GM23248 (cell line): ENCODE measurements at places on chromosomes 6 and 20. TPM values are rescaled to one million over a fixed set of nuclear protein-coding genes. Genes with fewer than 3 reads are reported as not detected.

GRCh38 chr20:16203096-16203495 lies 370.2 kb downstream of the KIF16B start:
- H3K36me3 ChIP-seq, result no peaks in the 10 kb centered on the region
- no peak for DNase-seq
- no peak overlapping the region for H3K4me3 ChIP-seq
- H3K27ac ChIP-seq, result no peak overlapping the region
- no peaks in the 10 kb centered on the region for H3K4me1 ChIP-seq
- H3K27me3 ChIP-seq, result no peaks in the 10 kb centered on the region

DNA sequence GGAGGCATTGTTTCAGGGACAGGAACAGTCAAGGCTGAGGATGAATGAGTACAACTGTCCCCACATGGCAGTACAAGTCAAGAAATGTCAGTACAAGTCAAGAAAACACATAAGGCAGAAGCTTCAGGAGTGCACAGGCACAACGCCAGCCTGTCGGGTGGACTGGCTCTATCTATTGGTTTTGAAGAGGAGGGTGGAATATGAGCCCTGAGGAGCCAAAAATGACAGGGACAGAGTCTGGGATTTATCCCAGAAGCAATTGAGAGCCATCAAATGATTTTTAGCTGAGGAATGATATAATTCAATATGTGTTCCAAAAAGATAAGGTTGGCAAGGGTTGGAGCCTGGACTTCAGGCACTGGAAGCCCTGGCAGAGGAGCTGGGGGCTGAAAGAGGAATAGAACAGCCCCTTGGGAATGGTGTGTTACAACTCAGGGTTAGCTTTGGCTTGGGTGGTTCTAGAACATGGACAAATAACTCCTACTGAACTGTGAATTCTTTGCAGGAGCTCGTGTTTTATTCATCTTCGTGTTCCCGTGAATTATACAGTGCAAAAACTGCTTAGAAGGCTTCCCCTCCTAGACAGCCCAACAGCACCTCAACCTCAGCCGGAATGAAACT lies 425.7 kb upstream of the ARID1B start:
- H3K4me1 ChIP-seq, result no peaks in the 10 kb centered on the region
- no peak overlapping the region for H3K4me3 ChIP-seq

DNA sequence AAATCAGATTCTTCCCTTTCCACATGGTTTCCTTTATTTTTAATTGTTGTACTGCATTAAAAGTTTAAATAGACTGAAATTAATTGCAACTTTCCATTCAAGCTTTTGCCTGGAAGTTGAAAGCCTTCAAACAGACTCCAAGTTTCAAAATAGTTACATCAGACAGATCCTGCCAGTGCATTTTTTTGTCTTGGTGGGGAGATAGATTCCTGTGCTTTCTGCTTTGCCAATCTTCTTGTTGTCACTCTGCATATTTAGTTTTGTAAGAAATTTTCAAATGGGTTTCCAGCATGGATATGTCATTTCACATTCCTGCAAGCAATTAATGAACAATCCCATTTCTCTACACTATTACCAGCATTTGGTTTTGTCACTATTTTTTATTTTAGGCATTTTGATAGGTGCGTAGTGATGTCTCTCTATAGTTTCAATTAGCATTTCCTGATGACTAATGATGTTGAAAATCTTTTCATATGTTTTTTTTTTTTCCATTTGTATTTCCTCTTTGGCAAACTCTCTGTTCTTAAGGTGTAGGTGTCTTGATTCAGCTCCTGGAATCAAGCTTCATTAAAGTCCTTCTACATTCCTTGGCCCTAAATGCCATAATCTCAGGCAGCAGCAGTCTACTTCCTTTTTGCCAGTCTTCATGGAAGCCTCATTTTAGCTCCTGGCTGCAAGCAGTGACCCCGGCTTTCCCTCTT lies 40.5 kb downstream of the SCP2D1 start:
- no peak overlapping the region for H3K4me3 ChIP-seq
- H3K27me3 ChIP-seq, result no peaks in the 10 kb centered on the region
- H3K27ac ChIP-seq, result no peak overlapping the region
- peak; percentile 9 for DNase-seq

- H3K27ac ChIP-seq, result no peak overlapping the region
- no peak overlapping the region for H3K4me3 ChIP-seq
- H3K4me1 ChIP-seq, result peaks cover 25% of the 10 kb centered on the region
- no peaks in the 10 kb centered on the region for H3K27me3 ChIP-seq
These were observed 2.1 kb downstream of the FAM210B start for GRCh38 chr20:56360908-56361205.

GRCh38 chr20:14198416-14198815 lies 139.0 kb downstream of the FLRT3 start:
- H3K36me3 ChIP-seq, result no peaks in the 10 kb centered on the region
- H3K27me3 ChIP-seq, result no peaks in the 10 kb centered on the region
- DNase-seq, result no peak
- H3K4me1 ChIP-seq, result peaks cover 33% of the 10 kb centered on the region
- no peak overlapping the region for H3K27ac ChIP-seq

- H3K4me1 ChIP-seq, result no peaks in the 10 kb centered on the region
- H3K27me3 ChIP-seq, result peaks cover 26% of the 10 kb centered on the region
- no peak overlapping the region for H3K27ac ChIP-seq
- H3K4me3 ChIP-seq, result no peak overlapping the region
These were observed 3.5 kb upstream of the HLA-G start for GRCh38 chr6:29824144-29824543.

SLPI gene
- polyA plus RNA-seq, result 3.4 and 3.7 TPM in 2 replicates

ZSCAN31 gene
- polyA plus RNA-seq, result 0.84 and 1.5 TPM in 2 replicates

SLC22A2 gene
- polyA plus RNA-seq, result not detected in 2 replicates

NR2E1 gene
- polyA plus RNA-seq, result not detected in 2 replicates

USP49 gene
- 0.70 and 1.2 TPM in 2 replicates for polyA plus RNA-seq
